ENCODE measurements at places on chromosomes 3 and 15. TPM values are rescaled to one million over a fixed set of nuclear protein-coding genes. Genes with fewer than 3 reads are reported as not detected.

The INKA1 gene
- 12.5 TPM for total RNA-seq

The IL5RA gene
- not detected for total RNA-seq

The HMG20A gene
- 49.4 TPM for total RNA-seq

The SLC35G2 gene
- total RNA-seq = 9.3 TPM

The CFAP100 gene
- not detected for total RNA-seq

The SIDT1 gene
- total RNA-seq = 44.0 TPM

The TICRR gene
- total RNA-seq = 5.2 TPM

The ADGRG7 gene
- total RNA-seq = not detected

The AMOTL2 gene
- total RNA-seq = 60.6 TPM

The PGBD4 gene
- 1.5 TPM for total RNA-seq

The UROC1 gene
- not detected for total RNA-seq

The TIMMDC1 gene
- 30.0 TPM for total RNA-seq

The LIPC gene
- total RNA-seq = not detected

The OXSR1 gene
- total RNA-seq = 22.8 TPM

Data from vagina (tissue), 2 donors.